Inflammatory macrophage treated with lipopolysaccharide for 1 hour (primary cell): ENCODE measurements at places on chromosomes 7 and 10.

- peak; percentile 23 for DNase-seq
Measured at GRCh38 chr7:134632937-134633540, 13.6 kb upstream of the BPGM start.

- no peak for DNase-seq
Measured at GRCh38 chr10:89771684-89772083, 70.3 kb downstream of the KIF20B start.

- peak; percentile 12 for DNase-seq
Measured at GRCh38 chr10:69914398-69915214, 112.9 kb downstream of the COL13A1 start.

GRCh38 chr7:20722941-20723340 lies 63.7 kb downstream of the SP8 start:
- DNase-seq, result no peak

- DNase-seq, result no peak
Measured at GRCh38 chr10:7666253-7667023, at the start of gene ITIH5. Gene ITIH5 (minus strand): TSS chr10:7666966. CDS start chr10:7666892, 74 bp downstream.

GRCh38 chr7:23222439-23223030 lies 24.0 kb upstream of the GPNMB start:
- no peak for DNase-seq

DNA sequence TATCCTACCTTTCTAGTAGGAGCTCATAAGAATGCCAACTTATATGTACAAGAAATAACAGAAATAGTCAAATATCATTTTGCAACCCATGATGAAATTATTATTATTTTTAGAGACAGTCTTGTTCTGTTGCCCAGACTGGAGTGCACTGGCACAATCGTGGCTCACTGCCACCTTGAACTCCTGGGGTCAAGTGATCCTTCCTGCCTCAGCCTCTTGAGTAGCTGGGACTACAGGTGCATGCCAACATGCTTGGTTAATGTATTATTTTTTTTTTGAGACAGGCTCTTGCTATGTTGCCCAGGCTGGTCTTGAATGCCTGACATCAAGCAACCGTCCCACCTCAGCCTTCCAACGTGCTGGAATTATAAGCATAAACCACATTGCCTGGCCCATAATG lies 44.8 kb downstream of the TNPO3 start:
- no peak for DNase-seq

DNA sequence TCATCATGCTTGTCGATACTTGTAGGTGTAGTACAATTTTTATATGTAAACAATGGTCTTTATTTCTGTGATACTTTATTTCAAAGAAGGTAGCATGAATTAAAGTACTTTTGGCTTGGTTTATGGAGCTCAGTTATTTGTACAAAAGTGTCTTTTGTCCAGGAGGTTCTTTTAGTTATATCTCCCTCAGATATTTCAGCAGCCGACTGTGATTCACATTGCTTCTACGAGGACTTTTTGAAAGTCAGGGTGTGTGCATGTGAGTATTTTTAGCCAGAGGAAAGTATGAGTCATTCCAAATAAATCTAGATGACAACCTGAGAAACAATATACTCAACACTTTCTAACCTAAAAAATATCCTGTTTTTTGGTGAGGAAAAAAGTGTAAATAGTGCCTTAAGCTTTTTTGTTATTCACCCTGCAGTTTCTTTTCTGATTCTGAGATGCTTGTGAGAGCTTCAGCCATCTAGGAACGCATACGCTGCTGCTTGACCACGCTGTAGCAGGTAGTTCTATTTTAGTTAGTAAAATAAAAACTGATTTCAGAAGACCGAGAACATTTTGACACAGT lies 595 bp upstream of the SUN1 start:
- DNase-seq, result peak; percentile 8

- no peak for DNase-seq
Measured at GRCh38 chr10:56880606-56881005, 519.5 kb upstream of the ZWINT start.
